Stimulated activated CD4-positive, alpha-beta T cell treated with anti-CD3 and anti-CD28 coated beads, Interleukin-15, amount 100 ng/mL, for 1 hour (primary cell): ENCODE measurements at places on chromosomes 2 and 18.

- no peak for DNase-seq
Measured at GRCh38 chr2:72149556-72150156, 2.0 kb upstream of the CYP26B1 start.

- DNase-seq: no peak
Measured at GRCh38 chr2:160574468-160575140, 81.0 kb upstream of the RBMS1 start.

DNA sequence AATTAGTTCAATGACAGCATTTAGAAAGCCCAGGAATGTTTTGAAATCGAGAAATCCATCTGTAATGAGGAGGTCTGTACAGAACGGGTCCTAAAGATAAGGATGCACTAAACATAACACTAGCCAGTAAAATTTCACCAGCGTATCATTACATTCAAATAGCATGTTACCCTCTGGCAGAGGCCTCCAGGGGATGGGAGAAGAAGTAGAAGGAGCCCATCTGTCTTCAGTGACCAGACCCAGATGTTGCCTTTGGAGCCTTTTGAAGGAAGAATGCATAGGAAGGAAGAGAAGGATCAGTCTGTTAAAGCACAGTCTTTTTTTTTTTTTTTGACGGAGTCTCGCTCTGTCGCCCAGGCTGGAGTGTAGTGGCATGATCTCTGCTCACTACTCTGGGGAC is 86.1 kb upstream of the BCL2L11 start:
- DNase-seq: no peak

GRCh38 chr2:221485503-221485870 is 86.6 kb downstream of the EPHA4 start:
- DNase-seq: no peak

DNA sequence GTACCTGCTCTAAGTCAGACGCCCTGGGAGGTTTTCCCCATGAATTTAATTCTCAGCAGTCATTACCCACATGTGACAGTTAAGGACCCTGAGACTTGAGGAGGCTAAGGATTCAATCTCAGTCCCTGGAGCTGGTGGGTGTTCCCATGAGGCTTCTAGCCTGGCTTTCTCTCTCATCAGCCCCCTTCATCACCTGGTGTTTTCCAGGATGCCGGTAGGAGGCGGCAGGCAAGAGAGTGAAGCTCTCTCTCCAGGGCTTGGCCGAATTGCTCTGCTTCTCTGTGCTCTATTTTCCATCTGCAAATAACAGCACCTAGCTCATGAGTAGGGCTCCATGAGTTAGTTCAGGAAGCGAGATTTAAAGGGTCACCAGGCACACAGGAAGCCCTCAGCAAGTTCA is 241.9 kb downstream of the PTPRM start:
- no peak for DNase-seq

GRCh38 chr2:36453652-36454051 is 98.1 kb downstream of the CRIM1 start:
- no peak for DNase-seq

DNA sequence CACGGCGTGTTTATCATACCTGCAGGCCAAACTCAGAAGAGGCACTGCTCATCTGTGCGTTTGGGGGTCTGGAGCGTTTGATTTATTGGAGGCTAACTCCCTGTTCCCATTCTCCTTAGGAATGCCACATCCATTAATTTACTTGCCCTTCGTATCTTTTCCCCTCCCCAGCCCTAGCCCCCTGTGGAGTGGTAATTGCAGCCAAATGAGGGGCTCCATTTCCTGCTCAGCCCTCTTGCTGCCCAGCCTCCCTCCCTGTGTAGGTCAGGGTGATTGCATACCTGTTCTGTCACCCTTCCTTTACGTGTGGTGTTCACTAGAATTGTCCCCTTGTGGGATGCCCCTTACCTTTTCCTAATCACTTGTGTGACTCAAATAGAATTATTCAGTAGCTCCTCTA is 120.4 kb downstream of the MAP3K20 start:
- DNase-seq: no peak

- DNase-seq: no peak
Measured at GRCh38 chr2:31263636-31264190, 29.8 kb downstream of the EHD3 start.

- no peak for DNase-seq
Measured at GRCh38 chr2:207876842-207877535, 107.3 kb upstream of the FZD5 start.

DNA sequence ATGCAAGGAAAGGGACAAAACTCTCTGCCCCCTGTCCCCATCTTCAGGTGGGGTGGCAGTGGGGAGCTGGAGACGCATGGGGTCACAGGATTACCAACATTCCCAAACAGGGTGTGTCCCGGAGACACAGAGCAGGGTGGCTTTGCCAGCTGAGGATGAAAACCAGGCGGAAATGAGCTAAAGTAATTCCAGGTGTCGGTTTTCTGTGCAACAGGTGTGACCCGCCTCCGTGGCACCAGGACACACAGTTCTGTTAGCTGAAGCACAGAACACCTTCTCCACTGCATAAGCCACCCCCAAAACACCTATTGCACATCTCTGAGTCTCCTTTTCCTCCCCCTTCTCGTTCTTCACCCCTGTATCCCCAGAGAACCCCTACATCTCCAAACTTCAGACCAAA is 122.7 kb upstream of the GLI2 start:
- no peak for DNase-seq

DNA sequence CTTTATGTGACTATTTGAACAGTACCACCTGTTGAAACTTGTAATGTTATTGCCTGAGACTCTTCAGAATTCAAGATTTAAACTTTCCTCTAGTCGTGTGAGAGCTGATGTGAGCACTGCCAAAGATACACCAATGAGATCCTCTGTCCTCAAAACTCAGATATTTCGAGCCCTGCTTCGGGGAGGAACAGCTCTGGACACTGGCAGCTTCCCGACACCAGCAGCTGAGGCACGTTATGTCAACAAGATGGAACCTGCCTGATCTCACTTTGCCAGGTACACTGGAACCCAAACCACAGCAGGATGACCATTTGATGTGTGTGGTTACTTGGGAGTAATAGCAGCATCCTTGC is 319.9 kb upstream of the RBMS1 start:
- DNase-seq: no peak

DNA sequence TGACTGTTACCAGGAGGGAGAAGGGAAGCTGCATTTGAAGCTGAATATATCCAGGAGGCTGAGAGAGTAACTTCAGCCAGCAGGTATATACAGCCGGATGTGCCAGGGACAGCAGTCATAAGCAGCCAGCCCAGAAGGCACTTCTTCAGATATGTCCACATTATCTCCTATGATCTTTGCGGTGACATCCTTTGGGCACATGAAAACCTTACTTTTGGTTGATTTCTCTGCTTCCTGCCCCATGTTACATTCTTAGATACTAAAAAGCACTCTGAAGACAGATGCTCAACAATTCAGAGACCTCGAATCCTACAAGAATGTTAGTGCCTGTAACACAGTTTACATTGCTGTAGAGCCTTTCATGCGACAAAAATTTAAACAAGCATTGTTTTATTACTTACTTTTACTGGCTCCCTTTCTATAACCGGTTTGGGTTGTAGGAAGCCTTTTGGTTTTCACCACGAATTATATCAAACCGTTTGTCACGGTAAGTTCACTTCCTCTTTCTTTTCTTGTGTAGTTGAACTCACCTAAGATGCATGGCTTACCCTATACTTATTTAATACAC is 50.3 kb upstream of the TLK1 start:
- no peak for DNase-seq

GRCh38 chr18:4931209-4931608 is 265.8 kb downstream of the AKAIN1 start:
- DNase-seq: no peak

DNA sequence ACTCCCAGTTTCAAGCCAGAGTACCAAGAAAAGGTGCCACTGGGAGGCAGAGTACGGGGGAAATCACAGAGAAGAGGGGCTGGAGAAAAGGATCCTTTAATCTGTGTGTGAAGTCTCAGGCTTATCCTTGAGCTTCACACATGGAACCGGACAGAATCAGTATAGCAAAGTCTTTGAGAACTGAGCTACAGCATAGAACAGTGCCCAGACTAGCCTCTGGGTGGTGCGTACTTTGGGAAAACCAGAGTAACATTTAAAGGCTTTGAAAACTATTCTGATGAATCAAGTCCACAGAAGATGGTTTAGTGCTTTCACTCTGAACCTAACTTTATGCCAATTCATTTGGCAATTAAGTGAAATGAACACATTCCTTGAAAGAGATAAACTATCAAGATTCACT is 83.1 kb downstream of the BABAM2 start:
- no peak for DNase-seq

GRCh38 chr2:39470580-39470979 is 33.5 kb upstream of the MAP4K3 start:
- DNase-seq: no peak

DNA sequence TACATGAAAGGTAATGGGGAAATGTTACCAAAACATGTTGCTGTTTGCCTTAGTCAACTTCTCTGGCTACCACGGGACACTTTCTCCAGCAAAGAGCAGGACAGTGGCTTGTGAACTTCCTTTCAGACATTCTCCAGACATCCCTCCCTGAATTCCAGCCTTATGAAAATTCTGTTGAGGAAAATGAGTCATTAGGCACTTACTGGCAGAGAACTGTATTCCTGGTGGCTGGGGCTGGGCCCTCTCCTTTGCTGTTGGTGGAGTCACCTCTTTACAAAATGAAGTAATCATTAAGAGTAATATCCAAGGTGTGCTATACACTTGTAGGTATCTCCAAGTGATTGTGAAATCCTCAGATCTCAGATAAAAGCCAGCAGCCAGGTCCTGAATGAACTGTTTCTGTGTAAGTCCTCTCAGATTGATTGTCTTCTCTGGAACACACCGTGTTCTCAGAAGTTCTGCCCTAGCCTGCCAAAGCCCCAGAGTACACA is 1.3 kb upstream of the FAP start:
- DNase-seq: no peak

GRCh38 chr2:237341872-237342271 is 72.1 kb downstream of the COL6A3 start:
- DNase-seq: no peak

DNA sequence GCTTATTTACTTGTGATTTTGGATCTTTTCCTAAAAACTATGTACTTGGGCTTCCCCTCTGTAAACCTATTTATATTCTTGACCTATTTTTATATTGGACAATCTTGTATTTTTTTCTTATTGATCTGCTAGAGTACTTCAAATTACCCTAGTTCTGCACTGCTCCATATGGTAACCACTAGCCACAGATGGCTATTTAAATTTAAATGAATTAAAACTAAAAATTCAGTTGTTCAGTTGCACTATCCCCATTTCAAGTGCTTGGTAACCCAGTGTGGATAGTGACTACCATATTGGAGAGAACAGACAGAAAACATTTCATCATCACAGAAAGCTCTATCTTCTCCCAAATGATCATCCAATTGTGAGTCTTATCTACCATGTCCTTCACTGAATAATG is 74.3 kb downstream of the PDK1 start:
- DNase-seq: no peak

- no peak for DNase-seq
Measured at GRCh38 chr2:48341551-48342133, 188.3 kb upstream of the STON1 start.
